ENCODE measurements at places on chromosomes 16 and 17.

GRCh38 chr16:16861546-16861945 is 482.6 kb downstream of the NPIPA7 start:
- DNase-seq, result peak; percentile 55

DNA sequence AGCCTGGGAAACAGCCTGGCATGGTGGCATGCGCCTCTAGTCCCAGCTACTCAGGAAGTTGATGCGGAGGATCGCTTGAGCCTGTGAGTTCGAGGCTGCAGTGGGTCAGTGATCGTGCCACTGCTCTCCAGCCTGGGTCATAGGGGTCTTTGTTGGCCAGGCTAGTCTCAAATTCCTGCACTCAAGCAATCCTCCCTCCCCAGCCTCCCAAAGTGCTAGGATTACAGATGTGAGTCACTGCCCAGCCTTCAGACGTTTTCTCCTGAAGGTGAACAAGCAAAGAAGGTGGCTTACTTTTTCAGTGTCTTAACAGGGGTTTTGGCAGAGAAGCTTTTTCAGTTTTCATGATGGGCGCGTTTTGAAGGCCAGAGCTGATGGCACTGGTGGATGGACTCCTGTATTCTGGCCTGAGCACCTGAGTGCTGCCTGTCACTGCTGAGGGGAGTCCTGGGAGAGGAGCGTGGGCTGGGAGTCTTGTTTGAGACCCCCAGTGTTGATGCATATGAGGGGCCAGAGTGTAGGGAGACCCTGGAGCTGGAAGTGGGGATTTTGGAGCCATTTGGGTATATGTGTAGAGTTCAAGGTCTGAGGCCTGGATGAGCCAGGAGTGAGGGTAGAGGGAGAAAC is 41.4 kb downstream of the FOXK2 start:
- no peak for DNase-seq

- DNase-seq, result no peak
Observed at GRCh38 chr16:11575223-11575589, 11.5 kb downstream of the LITAF start.

- DNase-seq, result peak; percentile 71
Observed at GRCh38 chr17:51120357-51120738, 320 bp downstream of the SPAG9 start.

- DNase-seq, result no peak
Observed at GRCh38 chr16:72198021-72198711, 26.2 kb upstream of the PMFBP1 start.

DNA sequence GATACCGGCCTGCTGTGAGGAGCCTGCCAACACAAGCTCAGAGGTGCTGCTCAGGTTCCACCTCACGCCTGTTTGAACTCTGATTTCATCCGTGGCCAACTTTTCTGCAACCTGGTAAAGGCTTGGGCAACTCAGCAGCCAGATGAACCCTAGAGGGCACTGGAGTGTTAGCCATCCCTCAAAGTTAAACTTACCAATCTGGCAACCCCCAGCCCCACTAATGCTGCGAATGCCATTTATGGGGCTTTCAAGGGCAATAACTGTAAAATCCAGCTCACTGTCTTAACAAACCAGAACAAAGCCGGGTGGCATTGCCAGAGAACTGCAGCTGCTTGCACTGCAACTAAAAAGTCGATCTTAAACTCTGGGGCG is 105.5 kb downstream of the AXIN2 start:
- DNase-seq, result peak; percentile 71

DNA sequence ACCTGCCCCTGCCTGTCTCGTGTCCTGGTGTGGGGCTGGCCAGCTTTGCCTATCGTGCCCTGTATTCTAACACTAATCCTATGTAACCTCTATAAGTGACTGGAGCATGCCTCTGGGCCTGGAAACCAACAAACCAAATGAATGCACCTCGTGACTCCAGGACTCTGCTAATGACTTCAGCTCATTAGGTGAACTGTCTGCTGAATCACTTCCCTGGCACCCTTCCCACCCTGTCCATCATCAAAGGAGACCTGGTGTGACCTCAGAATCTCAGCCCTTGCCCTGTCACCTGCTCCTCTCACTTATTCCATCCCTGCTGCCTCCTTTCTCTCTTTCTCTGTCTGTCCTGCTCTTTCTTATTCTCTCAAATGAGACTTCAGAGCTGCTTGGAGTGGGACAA is 322.4 kb downstream of the CBLN1 start:
- DNase-seq, result no peak

DNA sequence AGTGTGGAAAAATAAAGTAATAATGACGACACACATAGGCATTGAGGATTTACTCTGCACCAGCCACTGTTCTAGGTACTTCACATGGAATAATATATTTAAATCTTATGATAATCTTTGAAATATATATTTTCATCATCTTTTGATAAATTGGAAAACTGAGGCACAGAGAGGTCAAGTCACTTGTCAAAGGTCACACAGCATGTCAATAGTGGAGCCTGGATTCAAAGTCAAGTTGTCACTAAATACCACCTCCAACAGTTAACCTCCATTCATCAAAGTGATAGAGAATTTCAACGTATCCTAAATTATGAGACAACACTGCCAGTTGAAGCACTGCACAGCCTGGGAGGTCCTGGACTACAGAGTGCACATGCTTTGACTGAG is 121.7 kb downstream of the IRX5 start:
- no peak for DNase-seq

DNA sequence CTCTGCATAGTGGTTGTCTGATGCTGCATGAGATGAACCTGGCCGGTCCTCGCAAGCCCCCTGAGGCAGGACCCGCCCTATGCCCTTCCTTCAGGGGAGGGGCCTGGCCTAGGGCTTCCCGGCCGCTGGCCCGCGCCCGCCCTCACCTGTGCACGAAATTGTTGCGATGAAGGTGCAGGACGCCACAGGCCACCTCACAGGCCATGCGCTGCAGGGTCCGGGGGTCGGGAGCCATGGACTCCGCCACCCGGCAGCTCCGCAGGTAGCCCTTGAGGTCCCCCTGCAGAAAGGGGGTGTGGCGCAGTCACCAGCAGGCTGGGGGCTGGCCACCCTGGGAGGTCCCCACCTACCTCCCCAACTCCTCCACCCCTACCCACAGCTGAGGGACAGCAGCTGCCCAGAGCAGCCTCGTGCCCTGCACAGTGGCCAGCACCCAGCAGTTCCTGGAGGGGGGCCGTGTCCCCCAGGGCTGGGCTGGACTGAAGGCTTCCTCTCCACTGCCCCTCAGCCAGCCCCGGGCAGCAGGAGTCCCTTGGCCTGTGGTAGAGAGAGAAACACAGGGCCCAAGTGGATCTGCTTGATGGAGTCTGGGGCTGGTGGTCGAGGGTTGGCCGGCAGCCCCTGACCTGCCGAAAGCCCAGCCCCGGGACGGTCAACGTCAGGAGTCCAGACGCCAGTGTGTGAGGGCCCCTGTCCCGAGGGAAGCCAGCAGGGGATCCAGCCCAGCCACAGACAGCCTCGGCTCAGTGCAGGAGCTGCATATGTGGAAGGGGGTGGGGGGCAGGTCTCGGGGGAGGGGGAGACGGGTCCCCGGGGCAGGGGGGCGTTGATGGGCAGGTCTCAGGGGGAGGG is 38.8 kb upstream of the PVALEF start:
- no peak for DNase-seq

DNA sequence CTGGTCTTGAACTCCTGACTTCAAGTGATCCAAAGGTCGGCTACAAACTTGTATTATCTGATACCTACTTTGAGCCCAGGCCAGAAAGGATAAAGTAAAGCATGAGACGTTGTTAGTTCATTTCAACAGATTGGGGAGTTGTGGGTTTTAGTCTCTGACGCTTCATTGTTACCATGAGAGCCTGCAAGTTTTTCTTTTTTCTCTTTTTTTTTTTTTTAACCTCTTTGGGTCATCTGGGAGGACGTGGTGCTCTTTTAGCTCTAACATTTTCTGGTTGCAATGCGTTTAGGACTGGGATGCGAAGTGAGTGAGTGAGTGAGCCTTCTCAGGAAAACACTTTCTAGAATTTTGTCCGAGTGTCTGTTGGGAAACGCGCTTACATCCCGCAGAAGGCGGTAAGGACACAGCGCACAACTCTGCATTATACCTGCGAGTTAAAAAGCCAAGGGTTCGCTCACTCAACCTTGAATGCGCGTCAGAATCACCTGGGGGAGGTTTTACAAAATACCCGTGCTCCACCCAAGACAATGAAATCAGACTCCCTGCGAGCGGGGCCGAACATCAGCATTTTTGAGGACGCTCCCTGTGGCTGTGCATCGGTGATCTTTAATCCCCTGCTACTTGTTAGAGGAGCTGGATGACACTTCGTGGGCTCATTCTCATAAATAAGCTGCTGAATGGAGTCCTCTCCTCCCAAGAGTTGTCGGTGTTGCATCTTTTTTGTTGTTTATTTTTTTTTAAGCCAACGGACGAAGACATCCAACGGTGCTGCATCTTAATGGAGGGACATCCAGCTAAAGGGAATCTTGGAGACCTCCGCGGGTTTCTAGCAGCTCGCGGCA is 629 bp upstream of the RNF135 start:
- DNase-seq, result peak; percentile 68

GRCh38 chr17:75228305-75228704 is 22.8 kb downstream of the NUP85 start:
- DNase-seq, result no peak

DNA sequence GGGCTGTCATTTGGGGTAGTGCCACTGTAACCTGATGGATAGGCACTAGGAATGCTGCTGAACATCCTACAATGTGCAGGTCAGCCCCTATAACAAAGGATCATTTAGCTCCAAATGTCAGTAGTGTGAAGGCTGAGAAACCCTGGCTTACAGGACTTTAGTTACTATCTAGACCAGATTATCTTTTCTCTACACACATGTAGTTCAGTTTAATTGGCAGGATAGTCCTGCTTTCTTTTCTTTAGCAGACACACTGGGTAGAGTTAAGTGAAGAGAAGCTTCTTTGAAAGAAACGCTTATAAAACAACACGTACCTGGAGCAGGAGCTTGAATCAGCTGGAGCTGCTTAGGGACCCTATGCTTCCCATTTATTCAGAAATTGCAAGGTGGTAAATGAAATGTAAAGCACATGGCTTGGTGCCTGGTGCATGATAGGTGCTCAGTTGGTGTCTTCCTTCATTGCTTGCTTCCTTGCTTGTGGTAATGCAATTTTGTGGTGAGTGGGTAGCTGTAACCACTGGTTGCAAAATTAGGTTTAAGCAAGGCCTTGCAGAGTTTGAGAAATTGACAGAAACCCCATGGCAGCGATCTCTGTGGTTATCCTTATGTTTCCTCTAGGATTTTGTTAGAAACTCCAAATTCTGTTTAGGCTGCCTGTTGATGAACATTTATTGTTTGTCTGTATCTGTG is 9.4 kb downstream of the METTL9 start:
- DNase-seq, result no peak

GRCh38 chr16:77951788-77952187 is 70.6 kb upstream of the CLEC3A start:
- DNase-seq, result peak; percentile 91

DNA sequence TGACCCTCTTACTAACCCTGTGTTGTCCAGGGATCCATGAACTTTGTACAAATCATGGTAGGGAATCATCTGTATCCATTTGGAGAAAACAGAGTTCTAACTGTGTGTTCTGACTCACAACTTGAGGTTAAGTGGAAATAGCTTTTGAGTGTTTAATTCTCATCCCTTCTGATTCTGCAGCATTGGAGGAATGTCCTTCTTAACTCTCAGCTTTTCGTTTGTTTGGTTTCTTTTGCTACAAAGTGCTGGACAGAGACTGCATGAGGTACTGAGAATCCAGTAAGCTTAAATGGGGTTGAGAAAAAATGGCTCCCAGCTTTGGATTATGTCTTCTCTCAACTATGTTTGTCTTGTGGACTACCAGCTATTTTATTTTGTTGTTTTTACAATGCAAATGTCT is 352.1 kb upstream of the KIF2B start:
- DNase-seq, result no peak

DNA sequence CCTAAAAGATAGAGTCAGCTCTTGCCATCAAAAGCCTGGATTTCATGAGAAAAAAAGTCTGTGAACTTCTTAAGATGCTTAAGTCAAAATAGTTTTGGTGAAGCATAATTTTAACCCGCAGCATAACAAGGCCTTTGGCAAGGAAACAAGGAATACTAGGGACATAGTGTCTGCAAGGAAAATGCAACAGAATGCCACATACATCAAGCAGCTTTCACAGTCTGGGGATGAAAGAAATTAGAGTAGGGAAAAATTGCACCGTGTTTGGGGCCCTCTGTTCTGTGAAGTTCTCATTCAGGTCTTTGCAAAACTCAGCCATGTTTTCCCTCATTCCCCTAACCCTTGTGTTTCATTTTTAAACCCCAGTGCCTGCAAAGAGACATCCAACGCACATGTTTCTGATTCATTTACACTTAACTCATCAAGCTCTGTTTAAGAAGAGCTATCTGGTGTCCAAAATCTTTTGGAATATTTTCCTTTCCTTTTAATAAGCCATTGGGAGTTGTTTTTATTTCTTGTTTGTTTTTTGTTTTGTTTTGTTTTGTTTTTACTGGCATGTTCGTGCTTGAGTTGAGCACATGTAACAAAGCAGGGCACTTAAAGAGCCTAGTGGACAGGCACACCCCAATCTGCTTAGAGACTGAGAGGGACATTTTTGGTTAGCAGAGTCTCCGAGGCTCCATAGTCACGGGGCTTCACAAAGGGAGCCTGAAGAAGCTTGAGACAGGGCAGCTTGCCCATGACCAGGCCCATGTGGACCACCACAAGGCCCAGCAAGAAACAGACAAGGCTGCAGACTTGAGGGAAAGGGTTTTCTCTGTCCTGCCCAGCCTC is 116.5 kb downstream of the ANKFN1 start:
- DNase-seq, result no peak

DNA sequence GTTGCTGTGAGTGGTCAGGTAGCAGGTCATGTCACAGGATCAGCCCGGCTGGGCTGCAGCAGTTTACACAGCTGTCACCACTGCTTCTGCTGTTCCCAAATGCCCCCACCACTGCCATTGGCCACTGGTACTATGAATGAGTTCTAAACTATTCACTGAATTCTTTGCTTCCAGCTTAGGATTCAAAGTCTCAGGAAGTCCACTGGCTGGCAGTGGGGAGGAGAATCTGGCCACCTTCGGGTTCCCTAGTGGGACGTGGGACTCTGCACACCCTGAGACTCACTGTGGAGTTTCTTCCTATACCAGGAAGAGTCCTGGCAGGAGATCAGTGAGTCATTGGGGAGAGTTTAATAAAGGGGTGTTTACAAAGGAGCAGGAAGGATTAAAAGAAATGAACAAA is 6.9 kb downstream of the MT1X start:
- DNase-seq, result no peak

- no peak for DNase-seq
Observed at GRCh38 chr17:9389111-9389527, 186.5 kb downstream of the STX8 start.

- no peak for DNase-seq
Observed at GRCh38 chr17:82923366-82924113, 83.7 kb upstream of the ZNF750 start.

DNA sequence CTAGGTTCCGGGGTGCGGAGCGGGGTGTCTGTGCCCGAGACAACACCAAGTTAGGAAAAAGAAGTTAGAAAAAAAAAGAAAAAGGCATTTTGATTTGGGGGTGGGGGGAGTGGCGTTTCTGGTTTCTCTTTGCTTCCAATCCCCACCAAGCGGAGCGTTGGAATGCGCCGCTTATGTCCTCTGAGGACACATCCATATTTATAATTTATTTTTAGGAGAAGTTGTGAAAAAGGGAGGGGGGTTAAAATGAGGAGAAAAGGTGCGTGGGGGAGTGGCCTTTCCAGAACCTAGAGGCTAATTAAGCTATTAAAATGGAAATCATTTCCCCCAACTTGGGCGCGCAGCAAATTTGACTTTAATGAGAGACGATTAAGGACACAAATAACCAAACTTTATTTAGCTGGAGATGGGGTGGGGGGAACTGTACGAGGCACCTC is 232.1 kb downstream of the MRTFB start:
- peak; percentile 29 for DNase-seq
